ENCODE measurements at places on chromosomes 5 and 9. TPM values are rescaled to one million over a fixed set of nuclear protein-coding genes. Genes with fewer than 3 reads are reported as not detected.

The PPP3R2 gene
- not detected for total RNA-seq

The CCDC107 gene
- total RNA-seq, result 20.4 TPM

The HSPB3 gene
- not detected for total RNA-seq

The PCDHGC5 gene
- 0.02 TPM for total RNA-seq

The SAPCD2 gene
- 28.0 TPM for total RNA-seq

The RNF183 gene
- 0.09 TPM for total RNA-seq

The ACTBL2 gene
- total RNA-seq, result 0.07 TPM

The PCDHB13 gene
- total RNA-seq, result 0.06 TPM

The KIF24 gene
- total RNA-seq, result 3.4 TPM

The FOXD4L4 gene
- total RNA-seq, result 0.03 TPM

The ZFR gene
- 75.8 TPM for total RNA-seq

The ITK gene
- not detected for total RNA-seq

The FOXE1 gene
- 4.2 TPM for total RNA-seq

The PROB1 gene
- total RNA-seq, result 0.19 TPM

The ANKRD18A gene
- total RNA-seq, result 4.9 TPM

The NR2F1-AS1 gene
- 4.0 TPM for total RNA-seq

The CRB2 gene
- 0.07 TPM for total RNA-seq

The GAPVD1 gene
- total RNA-seq, result 16.5 TPM

The SH3RF2 gene
- total RNA-seq, result 3.2 TPM

The NMUR2 gene
- total RNA-seq, result 0.14 TPM

The CDKN2B gene
- total RNA-seq, result not detected

The PCDHB9 gene
- total RNA-seq, result 0.03 TPM

The ANKRD20A1 gene
- total RNA-seq, result 1.3 TPM

The SLC46A2 gene
- total RNA-seq, result not detected

The TMEM174 gene
- not detected for total RNA-seq

Measured in A549 treated with RU486 at 1 μM for 4 hours (cell line).